ENCODE measurements at places on chromosomes 6 and 20.

GRCh38 chr6:140203661-140204147 lies 829.3 kb upstream of the CITED2 start:
- no peak for DNase-seq

GRCh38 chr6:104186831-104187230 lies 672.9 kb downstream of the HACE1 start:
- DNase-seq = no peak

DNA sequence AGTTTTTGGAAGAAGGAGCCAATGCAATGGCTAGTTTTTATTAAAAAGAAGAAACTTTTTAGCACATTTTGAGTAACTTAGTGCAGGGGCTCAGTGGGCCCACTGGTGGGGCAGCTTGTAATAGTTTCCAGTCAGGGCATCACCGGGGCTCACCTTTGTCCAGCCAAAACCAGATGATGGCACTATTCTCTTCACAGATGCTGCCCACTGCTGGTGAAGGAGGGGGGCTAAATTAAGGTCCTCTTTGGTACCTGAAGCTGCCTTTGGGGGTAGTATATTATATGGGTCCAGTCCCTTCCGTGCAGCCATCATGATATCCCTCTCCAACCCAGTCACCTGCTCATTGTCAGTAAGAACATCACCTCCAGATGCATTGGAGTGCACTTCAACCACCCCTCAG lies 182.9 kb downstream of the PDE7B start:
- no peak for DNase-seq

DNA sequence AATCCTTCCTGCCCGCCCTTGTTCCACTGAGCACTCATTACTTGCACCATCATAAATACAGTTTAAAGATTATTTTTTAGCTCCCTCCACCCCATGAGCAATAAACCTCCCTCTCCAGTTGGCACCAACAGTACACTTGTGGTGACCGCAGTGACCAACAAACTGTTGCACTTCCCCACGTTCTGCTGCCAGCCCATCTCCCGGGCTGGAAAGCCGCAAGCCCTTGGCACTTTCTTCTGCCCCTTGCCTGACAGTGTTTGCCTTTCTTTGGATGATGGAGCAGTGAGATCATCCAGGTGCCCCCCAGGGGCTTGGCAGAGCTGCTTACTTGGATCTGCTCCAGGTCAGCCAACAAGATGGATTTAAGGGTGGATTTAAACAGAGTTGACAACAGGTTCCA lies 21.6 kb downstream of the KCNB1 start:
- DNase-seq = no peak

- no peak for DNase-seq
These were observed 178.8 kb downstream of the SMOC2 start for GRCh38 chr6:168619560-168620314.

GRCh38 chr6:162109480-162110050 lies 618.0 kb downstream of the PRKN start:
- no peak for DNase-seq

- no peak for DNase-seq
These were observed 118.4 kb upstream of the SGK1 start for GRCh38 chr6:134436281-134436815.

GRCh38 chr20:11890331-11891076 lies 27.2 kb upstream of the BTBD3 start:
- peak; percentile 51 for DNase-seq

DNA sequence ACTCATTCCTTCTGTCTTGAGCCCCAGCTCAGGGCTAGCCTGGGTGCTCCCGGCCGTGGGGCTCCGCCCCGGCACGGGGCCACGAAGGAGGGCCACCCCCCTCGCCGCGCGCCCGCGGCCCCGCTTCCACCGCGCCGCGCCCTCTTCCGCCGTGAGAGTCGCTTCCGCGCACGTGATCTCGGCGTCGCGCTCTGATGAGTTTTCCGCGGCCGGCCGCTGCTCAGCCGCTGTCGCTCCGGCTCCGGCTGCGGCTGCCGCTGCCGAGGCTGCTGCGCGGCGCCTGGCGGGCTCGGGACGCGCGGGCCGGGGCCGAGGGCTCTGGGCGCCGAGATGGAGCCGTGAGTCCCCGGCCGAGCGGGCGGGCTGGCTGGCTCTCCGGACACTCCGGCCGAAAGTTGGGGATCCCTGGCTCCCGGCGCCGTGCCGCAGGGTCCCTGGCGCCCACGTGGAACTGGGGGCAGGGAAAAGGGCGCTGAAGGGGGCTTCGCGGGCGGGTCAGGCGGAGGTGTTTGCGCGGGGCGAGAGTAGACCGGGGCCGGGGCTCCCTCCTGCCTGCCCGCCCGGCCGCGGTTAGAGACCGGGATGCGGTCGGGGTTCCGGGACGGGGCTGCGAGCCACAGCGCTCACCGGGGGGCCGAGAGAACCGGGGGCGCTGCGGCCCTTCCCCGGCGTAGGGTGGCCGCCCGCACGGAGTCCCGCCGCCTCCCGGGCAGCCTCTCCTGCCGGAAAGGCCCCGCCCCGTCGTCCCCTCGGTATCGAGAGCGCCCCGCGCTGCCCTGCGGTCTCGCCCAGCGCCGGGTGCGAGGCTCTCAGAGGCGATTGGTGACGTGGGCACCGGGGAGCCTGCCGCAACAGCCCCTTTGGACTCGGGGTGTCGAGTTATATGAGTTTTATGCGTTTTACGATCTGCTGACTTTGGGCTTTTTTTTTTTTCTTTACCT lies at the start of gene TMEM181:
TMEM181 (plus strand) TSS at position 197 of the 941 bp plus-strand sequence; CDS start at position 331, 134 bp downstream.
- DNase-seq = no peak

DNA sequence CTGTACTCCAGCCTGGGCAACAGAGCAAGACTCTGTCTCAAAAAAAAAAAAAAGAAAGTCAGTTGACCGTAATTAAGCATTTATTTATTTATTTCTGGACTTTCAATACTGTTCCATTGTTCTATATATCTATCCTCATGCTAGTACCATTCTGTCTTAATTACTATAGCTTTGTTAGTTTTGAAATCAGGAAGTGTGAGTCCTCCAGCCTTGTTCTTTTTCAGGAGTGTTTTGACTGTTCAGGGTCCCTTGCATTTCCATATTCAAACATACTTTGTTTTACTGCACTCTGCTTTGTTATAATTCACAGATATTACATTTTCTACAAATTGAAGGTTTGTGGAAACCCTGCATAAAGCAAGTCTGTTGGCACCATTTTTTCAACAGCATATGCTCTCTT lies 36.7 kb upstream of the ASXL1 start:
- no peak for DNase-seq

DNA sequence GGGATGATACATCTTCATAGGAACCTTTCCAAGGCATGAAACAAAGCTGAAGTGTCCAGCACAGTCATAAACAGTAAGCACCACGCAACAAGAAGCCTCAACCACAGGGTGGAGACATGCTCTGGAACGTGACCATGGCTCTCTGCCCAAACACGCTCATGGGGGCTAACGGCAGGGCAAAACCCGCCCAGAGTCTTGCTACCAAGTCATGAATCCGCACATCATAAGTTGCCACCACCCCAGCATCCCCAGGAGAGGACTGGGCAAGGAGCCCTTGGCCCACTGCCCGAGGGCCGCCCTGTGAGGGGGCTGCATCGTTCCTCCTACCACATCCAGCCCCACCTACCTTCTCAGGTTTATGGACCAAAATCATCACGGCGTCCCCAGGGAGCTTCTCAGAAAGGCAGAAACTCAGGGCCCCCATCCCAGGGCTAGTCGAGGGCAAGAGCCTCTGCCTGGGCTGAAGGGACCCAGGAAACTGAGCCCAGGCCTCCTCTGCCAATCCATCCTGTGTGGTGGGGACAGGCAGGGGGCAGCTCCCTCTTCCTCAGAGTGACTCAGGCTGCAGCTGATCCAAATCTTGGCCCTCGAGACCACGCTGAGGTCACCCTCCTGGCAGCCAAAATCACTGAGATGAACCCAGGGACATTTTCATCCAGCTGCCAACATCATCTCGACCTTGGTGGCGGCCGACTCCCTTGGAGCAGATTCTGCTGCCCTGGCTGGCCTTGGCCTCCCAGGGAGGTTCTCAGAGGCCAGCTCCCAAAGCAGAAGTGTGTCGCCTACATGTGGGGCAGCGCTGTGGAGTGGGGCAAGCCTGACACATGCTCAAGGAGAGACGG lies 42.6 kb downstream of the BMP7 start:
- DNase-seq = no peak

GRCh38 chr20:34571753-34572152 lies 13.2 kb downstream of the MAP1LC3A start:
- no peak for DNase-seq

DNA sequence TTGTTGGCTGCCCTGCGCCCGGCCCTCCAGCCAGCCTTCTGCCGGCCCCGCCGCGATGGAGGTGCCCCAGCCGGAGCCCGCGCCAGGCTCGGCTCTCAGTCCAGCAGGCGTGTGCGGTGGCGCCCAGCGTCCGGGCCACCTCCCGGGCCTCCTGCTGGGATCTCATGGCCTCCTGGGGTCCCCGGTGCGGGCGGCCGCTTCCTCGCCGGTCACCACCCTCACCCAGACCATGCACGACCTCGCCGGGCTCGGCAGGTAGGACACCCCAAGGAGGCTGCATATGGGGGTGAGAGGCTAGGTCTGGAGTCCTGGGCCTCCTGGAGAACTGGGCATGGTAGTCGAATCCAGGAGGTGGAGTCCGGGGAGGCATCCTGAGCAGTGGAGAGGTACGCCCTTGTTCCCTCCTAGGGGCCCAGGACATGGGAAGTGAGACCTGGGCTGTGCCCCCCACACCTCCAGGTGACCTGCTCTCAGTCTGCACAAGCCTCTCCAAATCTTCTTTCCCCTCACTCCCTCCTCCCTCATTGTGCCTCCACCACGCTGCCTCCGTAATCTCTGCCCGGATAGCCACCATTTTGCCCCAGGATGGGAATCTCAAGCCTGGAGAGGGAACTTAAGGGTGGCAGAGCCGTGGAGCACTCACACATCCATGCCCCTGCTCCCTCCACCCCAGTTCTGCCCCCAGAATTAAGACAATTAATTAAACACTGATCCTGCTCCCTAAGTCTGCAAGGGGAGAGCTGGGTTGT lies 541 bp downstream of the CDC25B start:
- DNase-seq = no peak

DNA sequence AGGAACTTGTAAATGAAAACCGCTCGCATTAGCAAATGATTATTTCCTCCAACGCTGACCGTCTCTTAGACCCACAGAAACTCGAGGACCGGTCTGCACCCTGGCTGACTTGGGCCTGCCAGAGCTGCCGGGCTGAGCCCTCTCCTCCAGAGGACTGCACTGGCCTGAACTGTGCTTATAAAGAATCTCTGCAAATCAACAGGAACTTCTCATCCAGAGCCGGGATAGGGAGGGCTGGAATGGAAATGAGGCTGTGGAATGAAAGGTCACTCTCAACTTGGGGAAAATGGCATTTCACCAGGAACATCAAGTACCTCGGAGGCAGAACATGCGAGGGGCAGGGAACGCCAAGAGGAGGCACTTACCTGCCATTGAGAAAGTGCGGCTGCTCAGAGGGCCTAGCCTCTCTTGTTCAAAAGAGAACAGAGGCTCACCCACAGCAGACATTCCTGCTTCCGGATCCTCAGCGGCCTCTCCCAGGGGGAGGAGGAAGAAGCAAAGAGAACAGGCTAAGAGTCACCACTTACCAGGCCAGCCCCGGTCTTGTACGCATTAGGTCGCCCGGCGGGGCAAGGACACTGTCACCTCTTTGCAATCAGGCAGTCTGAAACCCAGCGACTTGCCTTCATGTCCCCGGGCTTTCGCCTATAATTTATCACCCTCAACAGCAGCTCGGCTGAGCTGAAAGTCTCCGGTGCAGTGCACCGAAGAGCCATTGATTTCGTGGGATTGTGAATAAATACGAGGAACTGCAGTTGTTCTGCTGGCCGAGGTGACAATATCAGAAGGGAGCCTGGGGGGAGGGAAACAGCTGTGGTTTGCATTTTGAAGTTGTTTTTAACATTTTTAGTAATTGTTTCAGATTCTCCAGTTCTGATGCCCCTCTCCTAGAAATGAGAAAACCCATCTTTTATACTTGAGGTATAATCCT lies 37.6 kb downstream of the ZMYND8 start:
- peak; percentile 30 for DNase-seq

DNA sequence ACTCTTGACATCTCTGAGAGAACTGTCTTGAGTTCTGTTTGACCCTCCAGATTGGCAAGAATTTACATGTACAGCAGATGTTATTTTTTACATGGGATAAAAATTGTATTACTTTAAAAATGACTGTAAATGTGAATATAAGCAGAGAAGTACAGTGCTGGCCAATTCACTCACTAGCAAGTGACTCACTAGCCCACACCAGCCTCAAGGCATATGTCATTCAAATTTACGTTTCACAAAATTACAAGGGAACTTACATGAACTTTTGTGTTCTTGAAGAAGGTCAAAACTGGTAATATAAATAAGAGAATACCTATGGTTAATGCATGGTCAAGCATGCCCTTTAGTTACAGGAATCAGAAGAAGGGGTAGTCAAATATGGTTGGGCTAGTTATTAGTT lies 54.0 kb upstream of the HMGCLL1 start:
- no peak for DNase-seq

- DNase-seq = no peak
These were observed 54.7 kb upstream of the SAYSD1 start for GRCh38 chr6:39169448-39170344.

- DNase-seq = no peak
These were observed 584.2 kb downstream of the BCKDHB start for GRCh38 chr6:80690551-80691131.

DNA sequence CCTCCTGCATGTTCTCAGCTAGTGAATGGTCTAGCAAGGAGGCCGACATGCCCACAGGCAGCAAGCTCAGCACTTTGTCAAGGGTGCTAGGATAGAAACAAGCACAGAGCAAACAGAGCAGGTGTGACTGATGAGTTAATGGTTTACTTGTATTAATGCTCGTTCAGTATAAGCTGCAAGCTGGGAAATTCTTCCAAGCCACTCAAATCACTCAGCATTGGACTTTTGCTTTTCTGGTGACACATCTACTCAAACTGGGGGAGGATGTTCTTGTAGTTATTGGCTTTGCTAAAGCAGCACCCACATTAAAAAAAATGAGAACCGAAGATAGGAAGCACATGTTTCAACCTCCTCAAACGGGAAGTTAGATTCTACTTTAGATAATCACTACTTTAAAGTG lies 43.1 kb upstream of the NEDD9 start:
- DNase-seq = no peak

DNA sequence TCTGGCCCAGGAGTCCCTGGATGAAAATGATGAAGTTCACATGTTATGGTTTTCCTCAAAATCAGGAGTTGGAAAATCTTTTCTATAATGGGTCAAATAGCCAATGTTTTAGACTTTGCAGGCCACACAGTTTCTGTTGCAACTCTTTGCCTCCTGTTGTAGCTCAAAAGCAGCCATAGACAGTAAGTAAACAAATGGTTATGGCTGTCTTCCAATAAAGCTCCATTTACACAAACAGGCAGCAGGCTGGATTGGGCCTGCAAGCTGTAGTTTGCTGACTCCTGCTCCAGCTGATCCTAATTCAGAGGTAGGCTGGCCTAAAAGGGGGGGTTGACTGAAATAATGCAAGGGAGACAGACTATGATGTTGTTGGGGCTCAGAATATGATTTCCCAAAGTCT lies 33.0 kb downstream of the METTL24 start:
- no peak for DNase-seq

DNA sequence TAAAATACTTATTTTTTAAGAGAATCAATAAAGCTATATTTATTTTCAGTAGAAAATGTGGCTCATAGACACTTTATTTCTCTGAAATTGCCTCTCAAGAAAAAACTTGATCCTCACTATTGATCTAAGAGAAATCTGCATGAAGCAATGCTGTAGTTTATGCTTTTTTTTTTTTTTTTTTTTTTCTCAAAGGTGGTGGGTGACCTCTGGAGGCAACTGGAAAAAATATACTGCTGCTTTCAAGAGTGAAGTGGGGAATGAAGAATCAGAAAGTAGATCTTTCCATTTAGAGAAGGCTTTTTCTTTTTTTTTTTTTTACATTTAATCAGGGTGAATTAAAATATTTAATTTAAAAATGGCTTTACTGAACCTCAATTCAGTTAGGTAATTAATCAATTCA lies 169.3 kb downstream of the SLC16A10 start:
- DNase-seq = no peak
